ENCODE measurements at places on chromosomes 7 and 10.

DNA sequence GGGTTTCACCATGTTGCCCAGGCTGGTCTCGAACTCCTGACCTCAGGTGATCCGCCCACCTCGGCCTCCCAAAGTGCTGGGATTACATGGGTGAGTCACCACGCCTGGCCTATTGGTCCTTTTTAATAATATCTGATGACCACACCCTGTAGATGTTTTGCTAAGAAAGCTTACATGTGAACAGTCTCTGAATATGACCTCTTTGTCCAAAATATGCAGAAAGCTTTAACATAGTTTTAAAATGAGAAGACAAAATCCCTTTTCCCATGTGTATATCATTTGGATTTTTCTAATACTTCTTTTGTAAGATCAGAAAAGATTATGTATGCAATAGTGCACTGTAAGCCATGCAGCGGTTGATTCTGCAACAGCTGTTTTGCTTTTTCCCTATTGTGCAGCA lies 38.5 kb downstream of the MCU start:
- no peak for DNase-seq

- no peak for DNase-seq
Observed at GRCh38 chr10:128180843-128181242, 54.6 kb upstream of the MKI67 start.

DNA sequence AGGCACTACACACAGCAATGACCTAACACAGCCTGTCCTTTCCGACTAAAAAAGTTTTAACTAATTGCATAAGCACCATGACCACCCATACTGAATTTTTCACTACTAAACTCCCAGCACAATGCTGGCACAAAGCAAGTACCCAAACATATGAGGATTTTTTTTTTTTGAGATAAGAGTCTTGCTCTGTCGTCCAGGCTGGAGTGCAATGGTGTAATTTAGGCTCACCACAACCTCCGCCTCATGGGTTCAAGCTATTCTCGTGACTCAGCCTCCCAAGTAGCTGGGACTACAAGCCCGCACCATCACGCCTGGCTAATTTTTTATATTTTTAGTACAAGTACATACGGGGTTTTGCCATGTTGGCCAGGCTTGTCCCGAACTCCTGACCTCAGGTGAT lies 5.1 kb downstream of the UBE2H start:
- no peak for DNase-seq

DNA sequence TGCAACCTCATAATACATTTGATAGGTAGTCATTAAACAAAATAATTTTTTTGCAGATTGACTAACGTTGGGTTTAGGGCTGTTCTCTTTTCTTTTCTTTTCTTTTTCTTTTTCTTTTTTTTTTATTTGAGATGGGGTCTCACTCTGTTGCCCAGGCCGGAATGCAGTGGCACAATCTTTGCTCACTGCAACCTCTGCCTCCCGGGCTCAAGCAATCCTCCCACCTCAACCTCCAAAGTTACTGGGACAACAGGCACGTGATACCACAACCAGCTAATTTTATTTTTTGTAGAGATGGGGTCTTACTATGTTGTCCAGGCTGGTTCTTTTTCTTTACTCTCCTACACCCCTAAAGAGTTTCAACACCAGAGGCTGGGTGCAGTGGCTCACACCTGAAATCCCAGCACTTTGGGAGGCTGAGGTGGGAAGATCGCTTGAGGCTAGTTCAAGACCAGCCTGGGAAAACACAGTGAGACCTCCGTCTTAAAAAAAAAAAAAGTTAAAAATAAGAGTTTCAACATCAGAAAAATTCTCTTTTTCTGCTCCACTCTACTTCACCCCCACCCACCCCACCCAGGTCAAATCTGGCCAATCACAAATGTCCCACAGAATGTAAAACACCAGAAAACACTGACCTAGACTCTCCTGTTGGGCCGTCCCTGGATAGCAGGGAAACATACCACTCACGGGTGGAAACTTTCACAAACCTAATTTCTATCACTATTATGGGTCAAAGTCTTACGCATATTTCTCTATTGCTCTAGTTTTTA lies 3.0 kb downstream of the HIP1 start:
- DNase-seq = no peak

GRCh38 chr10:78875331-78875877 lies 193.4 kb upstream of the ZMIZ1 start:
- DNase-seq = no peak

- no peak for DNase-seq
Observed at GRCh38 chr10:119737039-119737663, 11.3 kb downstream of the INPP5F start.

GRCh38 chr10:18680754-18681153 lies 21.5 kb downstream of the ARL5B start:
- no peak for DNase-seq

- no peak for DNase-seq
Observed at GRCh38 chr7:151628846-151629604, 109.3 kb upstream of the RHEB start.

- DNase-seq = no peak
Observed at GRCh38 chr10:106107706-106108105, 1056.8 kb downstream of the SORCS1 start.

DNA sequence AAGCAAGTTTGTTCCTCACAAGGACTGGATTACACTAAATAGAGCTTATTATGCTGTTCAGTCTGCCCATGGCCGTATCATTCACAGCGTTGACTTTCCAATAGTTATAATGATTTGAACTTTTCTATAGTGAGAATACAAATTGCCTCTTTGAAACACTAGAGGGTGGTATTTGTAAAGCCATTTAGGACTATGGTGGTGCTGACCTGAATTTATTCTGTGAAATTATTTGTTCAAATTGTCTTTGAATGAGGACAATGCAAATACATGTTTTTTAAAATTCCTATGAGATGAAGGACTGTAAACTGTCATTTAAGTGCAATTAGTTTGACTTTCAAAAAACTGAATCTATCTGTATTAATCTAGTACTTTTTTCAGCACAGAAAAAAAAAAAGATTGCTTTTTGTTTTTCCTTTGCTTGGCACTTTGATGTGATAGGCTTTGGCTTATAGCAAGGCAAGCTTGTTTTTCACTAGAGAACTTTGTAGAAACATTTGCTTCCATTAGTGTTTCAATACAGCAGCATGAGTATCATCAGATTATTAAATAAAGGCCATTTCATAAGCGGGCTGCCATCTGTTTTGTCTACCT lies 122.7 kb upstream of the TMEM229A start:
- DNase-seq = no peak

- DNase-seq = no peak
Observed at GRCh38 chr10:129777687-129778086, 186.4 kb downstream of the EBF3 start.

GRCh38 chr10:132836248-132836831 lies 50.4 kb upstream of the NKX6-2 start:
- DNase-seq = no peak

DNA sequence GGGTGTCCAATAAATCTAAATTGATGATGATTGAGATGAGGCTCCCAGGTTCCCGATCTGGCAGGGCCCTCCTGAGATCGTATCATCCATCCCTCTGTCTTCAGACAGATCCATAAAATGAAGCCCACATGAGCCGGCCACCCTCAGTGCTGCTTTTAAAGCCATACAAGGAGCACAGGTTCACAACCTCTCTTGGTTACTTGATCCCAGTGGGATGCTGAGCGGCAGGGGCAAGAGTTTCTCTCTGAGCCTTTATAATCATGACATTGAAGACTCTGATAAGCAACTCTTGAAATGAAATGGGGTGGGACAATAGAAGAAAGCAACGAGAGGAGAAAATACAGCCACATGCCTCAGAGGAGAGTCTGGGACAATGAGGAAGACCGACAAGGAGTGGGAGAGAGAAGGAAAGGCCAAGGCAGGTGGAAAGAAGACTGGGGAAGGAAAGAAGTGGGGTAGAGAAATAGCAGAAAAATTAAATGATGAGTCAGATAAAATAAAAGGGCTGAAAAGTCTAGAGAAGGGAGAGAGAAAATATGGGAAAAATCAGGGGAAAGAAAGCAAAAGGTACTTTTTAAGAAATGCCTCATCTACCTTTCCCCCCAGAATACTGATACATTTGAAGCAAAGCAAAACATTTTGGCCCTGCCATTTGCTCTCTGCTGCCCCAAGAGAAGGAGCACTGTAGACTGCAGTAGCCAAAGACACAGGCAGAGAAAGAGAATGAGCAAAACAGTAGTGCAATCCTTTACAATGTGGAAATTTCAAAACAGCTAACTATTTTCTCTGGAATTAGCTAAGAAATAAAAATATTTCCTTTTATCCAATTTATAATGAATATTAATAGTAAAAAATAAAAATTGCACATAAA lies 14.6 kb downstream of the GBX1 start:
- peak; percentile 1 for DNase-seq

DNA sequence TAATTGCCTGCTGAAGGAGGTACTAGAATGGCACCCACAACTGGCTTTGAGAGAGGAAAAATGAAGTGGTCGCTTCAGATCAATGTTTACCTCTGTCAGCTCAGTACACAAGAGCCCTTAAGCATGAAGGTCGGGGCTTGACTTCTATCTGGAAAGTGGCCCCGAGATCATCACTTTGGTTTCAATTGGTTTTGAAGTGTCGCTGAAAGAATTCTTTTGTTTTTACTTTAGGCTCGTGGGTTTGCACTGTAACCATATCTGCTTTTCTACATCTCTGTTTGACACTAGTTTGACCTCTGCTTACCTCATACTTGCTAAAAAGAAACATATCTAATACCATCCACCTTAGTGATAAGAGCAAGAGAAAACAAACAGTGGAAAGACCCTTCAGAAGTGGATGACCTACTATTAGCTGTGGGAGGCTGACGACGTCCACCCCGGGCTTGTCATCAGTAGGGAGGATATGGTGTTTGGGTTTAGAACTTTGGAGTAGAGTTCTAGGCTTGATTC lies 361.8 kb downstream of the GATA3 start:
- DNase-seq = no peak

- DNase-seq = no peak
Observed at GRCh38 chr7:5590596-5591277, 167.1 kb upstream of the TNRC18 start.

DNA sequence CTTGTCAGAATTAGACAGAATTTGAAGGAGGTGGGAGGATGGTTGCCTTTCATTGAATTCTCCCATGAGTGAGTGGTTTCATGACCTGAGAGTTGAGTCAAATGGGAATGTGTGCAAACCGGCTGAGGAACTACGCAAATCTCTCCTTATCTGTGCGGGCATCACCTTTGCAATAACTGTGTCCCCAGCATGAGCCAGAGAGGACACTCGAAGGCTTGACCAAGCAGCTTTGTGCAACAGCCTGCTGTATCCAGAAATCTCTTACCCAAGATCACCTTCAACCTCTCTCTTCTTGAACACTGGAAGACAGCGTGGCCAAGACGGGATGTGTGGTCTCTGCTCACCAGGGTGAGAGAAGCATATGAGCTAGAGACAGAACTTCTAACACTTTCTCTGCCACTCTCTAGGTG lies 93.8 kb upstream of the IKZF1 start:
- no peak for DNase-seq

DNA sequence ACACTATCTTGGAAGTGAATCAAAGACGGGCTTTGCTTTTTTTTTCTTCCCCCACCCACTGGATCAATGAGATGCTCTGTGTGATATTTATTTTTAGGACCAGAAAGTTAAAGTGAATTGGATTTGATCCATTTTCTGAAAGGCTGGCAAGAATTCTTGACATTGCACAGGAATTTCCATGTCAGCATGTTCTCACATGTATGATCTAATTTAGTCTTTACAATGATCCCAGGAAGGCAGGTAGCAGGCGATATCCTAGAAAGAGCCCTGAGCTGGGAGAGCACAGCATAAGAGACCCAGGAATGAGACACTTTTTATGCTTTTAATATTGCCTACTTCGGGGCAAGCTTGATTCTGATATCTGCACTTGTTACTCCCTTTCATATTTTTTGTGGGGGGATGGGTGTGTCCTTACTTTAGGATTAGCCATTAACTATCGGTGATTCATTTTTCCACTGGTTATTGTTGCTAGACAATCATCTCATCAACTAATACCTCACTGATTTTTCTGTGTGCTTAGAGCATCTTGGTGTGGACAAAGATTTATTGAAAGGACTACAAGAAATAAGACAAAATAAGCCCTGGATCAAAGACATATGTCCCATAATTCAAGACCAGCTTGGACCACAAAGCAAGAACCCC lies 58.1 kb downstream of the NRP1 start:
- DNase-seq = no peak

- peak; percentile 38 for DNase-seq
Observed at GRCh38 chr7:18518555-18518954, 23.0 kb downstream of the HDAC9 start.

GRCh38 chr7:132185150-132185549 lies 391.1 kb downstream of the PLXNA4 start:
- DNase-seq = no peak

DNA sequence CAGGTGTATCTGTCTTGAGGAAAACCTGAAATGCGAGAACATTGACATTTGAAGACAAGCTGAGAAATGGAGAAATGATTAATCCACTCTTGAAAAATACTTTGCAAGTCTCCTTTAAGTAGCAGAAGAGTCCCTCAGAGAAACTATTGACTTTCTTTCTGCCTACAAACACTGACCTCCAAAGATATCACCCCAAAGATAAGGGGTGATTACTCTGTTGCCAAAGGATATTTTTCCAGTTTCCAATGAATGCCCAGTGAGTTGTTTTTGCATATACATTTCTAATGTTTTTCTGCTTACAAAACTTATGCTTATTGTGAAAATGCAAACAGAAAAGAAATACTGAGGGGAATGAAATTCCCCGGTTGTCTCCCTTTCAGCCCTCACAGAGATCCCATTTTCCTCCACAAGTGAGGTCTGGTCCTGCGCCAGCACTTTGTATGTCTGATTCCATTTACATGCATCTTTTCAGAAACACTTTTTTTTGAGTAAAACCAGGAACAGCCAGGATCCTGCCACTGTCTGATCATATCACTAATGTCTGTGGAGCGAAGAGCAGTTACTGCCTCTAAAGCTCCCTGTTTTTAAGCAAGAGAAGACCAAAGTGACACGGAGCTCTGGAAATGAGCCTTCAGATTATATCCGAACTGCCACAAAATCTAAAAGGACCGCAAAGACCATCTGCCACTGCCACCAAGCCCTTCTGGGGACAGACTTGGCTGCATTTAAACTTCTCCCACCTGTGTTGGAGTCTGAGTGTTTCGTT lies 82.9 kb upstream of the PDCD4 start:
- peak; percentile 80 for DNase-seq

DNA sequence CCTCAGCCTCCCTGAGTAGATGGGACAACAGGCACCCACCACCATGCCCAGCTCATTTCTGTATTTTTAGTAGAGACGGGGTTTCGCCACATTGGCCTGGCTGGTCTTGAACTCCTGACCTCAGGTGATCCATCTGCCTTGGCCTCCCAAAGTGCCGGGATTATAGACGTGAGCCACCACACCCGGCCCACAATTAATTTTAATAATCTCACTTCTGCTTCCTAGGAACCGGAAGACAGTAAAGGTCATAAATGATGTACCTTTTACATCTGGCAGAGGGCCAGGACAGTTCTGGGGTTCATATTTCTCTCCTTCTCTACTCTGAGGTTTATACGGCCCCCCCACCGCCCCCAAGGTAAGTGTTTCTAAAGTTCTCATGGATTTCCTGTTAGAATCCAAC lies 31.2 kb upstream of the AOAH start:
- DNase-seq = no peak

DNA sequence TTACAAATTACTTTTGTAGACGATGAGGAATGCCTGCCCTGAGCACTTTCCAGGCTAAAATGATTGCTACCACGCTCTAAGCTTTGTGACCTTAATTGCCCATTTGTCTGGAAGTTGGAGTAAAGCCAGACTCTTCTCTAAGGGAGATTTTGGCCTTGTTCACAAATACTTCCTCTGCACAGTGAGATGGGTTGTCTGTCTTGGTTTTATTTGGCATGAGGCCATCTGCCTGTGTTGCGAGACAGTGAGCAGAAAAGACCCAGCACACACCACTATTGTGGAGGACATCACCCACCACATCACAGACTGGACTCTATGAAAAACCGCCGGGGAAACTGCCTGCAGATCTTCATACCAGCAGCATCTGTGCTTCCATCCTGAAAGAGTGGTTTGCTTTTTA lies 138.4 kb downstream of the BICC1 start:
- DNase-seq = peak; percentile 86
